ENCODE measurements at places on chromosomes 4 and X.

- DNase-seq, result no peak
Measured at GRCh38 chrX:153499876-153500275, 5.1 kb downstream of the BGN start.

- no peak for DNase-seq
Measured at GRCh38 chrX:46029777-46030176, 515.4 kb downstream of the ZNF674 start.

DNA sequence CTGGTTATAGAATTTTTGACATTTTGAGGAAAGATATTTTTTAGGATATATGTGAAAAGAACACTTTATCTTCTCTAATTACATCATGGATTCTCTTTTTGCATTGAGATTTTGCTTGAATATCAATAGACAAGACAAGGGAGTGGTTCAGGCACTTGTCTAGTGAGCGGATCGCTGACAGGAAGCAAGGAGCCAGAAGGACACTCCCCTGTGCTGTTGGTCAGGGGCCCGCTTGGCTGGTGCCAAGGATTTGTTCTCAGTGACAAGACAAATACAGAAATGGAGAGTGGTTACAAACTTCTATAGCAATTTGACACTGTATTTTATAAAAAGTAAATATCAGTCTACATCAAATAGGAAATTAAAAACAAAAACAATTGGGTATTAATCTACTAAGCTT lies 60.0 kb downstream of the SLC9B1 start:
- no peak for DNase-seq

DNA sequence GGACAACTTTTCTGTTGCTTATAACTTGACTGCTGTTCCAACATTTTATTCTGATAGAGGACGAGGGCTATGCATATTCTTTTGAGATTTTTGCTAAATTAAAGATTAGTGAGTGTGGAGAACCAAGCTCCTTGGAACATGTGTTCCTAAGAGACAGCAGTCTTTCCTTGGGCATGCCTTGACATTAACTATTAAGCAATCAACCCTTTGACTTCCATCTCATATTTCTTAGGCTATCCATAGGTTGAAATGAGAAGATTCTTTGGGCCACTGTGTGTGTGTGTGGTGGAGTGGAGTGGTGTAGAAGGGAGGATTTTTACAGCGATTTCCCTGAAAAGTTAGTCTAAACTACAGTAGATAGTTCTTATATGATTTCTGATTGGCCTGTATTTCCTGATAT lies 127.4 kb upstream of the POF1B start:
- no peak for DNase-seq

DNA sequence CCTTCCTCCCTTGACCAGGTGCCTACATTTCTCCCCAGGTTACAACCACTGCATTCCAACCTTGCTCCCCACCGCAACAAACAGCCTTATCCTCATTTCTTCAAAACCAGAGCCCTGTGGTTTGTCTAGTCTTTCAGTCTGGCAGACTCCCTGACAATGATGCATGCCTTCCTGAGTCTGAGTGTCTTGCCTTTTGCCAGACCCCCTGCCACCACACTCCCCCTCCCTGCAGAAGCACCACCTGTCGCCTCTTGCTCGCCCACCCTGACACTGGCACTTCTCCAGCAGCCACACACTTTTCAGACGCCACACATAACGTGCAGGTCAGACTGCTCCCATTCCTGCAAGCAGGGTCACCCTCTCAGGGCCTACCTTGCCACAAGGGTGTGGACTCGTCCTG lies 349.2 kb upstream of the NOCT start:
- peak; percentile 11 for DNase-seq

DNA sequence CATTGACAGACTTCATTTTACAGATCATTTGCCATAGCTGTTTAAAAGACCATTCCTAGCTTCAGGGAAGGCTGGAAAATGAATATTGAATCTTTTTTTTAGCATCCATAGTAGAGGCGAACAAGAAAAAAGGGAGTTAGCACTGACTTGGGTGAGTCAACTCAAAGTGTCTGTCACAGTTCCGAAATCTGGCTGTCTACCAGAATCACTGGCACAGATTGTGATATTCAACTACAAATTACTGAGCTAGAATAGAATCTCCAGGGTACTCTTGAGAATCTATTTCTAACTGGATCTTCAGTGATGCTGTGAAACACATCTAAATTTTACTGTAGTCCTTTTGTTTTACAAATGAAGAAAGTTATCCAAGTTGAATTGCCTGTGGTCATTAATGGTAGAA lies 31.5 kb downstream of the SEC24B start:
- no peak for DNase-seq

DNA sequence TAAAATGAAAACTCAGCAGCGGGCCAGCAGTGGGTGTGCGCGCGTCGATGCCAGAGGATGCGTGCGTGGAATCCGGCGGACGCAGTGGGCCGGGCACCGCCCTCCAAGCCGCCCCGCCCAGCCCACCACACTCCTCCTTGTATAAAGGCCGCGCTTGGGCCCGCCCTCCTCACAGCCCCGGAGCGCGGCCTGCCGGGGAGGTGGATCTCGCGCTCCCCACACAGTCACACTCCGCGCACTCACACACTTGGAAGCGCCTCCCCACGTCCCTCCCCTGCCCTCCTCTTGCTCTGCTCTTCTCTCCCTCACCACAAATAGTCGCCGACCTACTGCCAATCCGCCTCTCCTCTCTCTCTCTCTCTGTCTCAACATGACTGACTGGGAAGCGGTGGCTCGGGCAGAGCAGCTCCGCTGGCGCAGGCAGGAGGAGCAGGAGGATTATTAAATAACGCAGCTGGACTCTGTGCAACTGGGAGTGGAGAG lies at the start of gene CCSER1:
TSS of gene CCSER1 (plus strand) at position 172 of the 483 bp plus-strand sequence.
- DNase-seq, result no peak

GRCh38 chr4:158912806-158913205 lies 144.0 kb downstream of the FNIP2 start:
- DNase-seq, result no peak

DNA sequence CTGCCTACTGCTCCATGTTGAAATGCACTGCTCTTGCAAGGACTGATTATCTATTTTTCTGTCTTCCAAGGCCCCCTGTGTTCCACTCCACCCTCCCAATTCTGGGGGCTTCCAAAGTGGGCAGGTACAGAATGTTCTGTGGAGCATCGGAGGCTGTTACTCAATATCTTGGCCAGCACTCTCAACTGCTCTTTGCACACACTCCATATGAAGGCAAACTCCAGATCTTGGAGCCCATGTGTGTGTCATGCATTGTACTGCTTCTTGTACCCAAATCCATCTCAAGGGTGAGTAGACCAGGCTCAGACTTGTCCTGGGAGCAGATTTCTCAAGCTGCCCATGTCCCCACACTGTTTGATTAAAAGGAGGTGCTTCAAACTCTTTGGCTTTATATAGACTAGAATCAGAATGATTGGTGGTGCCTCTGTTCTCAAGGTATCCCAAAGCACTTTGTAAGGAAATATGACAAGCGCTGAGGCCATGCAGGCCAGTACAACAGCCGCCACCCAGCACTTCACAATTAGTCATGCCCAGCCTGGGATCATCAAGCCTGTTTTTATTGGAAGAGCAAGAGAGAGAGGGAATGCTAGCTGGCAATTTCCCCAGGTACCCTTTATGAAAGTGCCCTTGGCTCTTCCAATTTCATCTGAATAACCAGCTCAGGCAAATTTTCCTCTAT lies 44.3 kb downstream of the AR start:
- no peak for DNase-seq

GRCh38 chr4:110532901-110533589 lies 57.1 kb downstream of the ENPEP start:
- no peak for DNase-seq

DNA sequence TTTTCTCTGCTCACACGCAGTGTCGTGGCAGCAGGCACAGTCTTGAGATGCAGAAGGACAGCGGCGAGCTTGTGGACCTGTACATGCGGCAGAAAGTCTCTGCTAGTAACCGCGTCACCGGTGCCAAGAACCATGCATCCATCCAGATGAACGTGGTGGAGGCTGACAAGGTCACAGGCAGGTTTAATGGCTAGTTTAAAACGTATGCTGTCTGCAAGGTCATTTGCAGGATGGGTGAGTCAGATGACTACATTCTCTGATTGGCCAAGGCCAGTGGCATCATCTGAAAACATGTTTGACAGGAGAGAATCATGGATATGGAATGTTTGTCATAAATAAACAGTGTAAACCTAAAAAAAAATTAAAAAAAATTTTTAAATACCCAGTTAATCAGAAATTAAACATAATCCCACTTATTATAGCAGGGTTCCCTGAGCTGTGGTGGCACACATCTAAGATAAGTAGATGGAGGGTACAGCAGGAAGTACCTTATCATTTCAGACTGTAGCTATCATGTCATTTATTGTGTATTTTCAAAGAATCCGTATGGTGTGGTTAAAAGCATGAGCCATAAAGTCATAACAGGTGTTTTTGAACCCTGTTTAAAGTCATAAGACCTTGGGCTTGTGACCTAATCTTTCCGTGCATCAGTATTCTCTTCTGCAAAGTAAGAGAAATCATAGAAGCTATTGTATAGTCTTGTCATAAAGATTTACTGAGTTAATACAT lies 7.5 kb upstream of the BMP2K start:
- no peak for DNase-seq

- peak; percentile 35 for DNase-seq
Measured at GRCh38 chr4:153426207-153426885, 39.8 kb upstream of the TMEM131L start.

DNA sequence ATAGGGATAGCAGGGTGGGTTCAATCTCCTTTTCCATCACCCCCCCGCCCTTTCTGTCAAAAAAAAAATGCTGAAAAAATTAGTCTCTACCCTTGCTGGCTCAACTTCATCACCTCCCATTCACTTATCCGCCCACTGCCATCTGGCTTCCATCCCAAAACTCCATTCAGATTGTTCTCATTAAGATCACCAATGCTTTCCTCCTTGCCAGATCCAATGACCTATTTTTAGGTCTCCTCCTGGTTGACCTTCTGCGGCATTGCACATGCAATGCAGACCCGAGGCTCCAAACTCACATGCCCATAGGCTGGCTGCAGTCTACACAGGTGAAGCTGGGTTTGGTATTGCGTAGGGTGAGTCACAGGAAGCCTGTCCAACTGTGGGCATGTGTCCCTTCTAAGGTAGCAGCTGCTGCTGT lies 21.1 kb upstream of the STIM2 start:
- no peak for DNase-seq

GRCh38 chrX:134374294-134374693 lies 85.7 kb upstream of the HPRT1 start:
- no peak for DNase-seq

DNA sequence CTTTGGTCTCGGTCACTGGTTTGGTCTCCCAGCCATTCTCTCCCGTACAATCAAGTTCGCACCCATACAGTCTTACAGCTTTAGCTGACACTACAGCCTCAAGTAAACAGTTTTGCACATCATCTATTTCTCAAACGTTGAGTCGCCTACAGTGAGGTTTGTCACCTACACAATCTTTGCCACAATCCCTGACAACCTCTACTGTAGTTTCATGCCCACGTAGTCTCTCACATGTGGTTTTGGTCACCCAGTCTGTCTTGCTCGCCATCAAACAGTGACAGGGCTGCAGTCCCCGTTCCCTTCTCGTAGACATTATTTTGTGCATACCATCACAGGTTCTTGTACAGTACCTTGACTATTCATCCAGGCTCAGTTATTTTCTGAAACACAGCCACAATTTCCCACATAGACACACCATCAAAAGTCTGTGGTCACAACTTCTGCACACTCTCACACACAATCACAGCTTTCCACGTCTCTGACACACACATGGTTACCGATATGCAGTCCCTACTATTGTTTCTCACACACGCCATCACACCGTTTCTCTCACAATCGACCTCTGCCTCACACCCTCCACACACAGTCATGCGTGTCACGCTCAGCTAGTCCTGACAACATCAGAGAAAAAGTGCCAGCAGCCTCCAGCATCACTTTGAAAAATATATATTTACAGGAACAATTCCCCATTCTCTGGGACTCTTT lies 5.3 kb upstream of the CFP start:
- no peak for DNase-seq

DNA sequence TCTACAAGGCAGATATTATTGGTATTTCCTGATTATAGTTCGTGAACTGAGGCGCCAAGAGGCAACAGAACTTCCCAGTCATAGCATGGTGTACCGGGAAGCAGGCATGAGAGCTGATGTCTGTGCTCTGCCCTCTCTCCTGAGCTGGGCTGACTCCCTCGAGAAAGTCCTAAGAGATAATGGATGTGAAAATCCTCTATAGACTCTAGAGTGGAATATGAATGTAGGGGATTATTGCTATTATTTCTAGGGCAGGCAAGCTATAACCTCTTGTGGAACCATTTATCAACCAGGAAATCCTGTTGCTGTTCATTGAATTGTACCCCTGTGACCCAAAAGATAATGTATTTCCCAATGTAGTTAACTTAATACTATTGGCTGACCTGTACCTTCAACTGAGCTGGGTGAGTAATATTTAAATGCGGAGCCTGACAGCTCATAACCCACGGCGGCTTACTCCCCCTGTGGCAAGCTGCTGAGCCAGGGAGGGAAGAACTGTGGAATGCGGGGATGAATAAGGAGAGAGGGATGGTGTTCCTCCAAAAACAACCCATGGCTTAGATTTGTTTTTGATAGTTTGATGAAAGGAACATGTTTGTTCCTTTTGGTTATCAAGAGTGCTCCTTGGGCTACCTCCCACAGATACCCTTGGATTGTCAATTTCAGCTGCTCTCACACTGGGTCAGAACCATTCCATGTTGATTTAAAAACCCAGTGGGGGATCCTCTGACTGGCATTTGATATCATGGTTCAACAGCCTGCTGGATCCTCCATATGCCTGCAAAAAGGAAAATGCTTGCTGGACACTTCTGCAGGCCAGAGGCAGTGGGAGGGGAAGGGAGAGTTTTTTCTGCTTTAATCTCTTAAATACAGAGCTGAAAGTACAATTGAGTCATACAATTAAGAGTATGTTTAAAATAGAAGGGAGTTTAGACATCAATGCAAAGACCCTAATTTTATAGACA lies 339.0 kb upstream of the BOD1L1 start:
- no peak for DNase-seq
